ENCODE measurements at places on chromosomes 3 and 15.

GRCh38 chr15:37537802-37538201, 396.6 kb upstream of the TMCO5A start:
- DNase-seq = no peak

DNA sequence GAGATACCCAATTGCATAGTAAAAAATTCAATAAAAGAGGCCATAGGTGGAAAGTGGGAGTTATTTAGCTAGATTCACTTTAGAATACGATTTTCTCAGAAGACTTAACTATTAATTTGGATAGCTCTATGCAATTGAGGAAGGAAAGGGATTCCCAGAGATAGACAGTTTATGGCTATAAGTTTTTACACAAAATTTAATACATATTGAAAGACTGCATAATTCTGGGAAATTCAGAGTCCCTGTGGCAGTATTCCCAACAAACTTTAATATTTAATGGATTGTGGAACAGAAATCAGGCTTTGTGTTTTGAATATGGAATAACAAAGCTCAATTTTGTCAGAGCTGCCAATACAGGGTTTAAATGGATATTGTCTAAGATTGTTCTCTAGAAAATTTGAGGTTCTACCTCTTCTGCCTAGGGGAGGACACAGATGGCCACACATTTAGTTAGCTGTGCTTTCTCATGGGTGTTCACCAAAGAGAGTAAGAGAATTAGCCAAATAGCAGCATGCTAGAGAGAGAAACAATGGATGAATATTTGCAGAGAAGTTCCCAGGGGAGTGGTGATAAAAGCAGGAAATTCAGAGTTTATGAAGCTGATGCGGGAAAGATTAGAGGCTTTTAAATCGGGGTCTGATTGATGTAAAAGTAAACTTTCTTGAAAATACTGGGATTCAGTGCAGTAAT, 8.5 kb downstream of the ISL2 start:
- DNase-seq = no peak

DNA sequence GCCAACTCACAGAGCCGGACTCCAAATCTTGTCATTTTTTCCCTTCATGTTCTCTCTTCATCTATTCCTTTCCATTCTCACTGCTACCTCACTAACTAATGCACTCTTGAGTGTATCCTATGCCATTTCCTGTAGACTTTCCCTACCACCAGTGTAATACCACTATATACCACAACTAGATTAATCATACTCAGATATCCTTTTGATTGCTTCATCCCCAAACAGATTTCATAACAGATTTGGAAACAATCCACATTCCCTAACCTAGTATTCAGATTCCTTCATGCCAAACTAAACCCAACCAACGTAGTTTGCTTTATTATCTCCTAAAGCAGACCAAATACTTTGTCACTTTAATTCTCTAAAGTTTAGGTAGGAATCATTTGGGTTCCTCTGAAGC, 2.6 kb upstream of the PLOD2 start:
- DNase-seq = no peak

DNA sequence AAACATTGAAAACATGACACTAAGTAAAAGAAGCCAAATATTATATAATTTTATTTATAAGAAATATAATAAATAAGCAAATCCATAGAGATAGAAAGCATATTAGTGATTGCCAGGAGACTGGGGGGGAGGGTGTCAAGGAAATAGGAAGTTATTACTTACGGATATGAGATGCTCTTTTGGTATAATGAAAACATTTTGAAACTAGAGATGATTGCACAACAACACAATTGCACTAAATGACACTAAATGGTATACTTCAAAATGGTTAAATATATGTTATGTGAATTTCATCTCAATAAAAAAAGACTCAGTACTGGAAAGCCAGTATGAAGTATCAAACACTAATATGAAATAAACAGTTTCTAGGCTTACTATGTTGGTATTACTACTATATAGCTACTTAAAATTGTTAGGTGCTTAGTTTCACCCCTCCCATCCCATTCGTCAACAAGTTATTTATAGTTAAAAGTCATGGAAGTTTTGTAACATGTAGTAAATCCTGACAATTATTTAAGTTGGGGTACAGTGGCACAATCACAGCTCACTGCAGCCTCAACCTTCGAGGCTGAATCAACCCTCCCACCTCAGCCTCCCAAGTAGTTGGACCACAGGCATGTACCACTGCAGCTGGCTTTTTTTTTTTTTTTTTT, 43.7 kb downstream of the STAG1 start:
- no peak for DNase-seq

DNA sequence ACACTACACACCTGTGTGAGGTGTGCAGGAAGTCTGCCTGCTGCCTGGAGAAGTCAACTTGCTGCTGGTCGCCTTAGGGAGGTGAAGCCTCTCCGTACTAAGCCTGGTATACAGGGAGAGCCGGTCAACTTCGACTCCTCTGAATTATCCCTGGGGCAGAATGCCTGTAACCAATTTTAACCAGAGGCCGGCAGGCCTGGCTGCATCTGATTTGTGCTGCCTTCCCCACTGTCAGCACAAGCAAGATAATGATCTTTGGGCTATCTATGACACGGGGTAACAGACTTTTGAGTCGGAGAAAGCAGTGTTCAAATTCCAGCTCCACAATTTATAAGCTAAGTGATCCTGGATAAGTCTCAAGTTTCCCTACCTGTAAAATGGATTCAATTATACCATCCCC, 42.3 kb downstream of the MAGEF1 start:
- no peak for DNase-seq

DNA sequence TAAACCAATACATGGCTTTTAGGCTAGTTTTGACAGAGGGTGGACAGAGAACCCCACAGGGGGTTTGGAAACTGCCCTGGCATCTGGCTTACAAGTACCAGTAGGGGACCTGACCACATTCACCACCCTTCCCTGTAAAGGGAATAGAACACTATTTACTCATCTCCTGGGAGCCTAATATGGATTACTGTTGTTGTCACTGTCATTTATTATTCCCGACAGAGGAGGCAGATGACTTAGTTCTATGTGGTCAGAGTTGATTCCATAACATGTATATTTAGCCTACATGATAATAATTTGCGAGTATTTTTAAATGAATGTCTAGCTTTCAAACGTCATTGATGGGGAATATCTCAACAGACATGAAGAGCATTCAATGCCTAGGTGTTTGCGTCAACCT, 15.9 kb downstream of the ZBTB38 start:
- peak; percentile 64 for DNase-seq

DNA sequence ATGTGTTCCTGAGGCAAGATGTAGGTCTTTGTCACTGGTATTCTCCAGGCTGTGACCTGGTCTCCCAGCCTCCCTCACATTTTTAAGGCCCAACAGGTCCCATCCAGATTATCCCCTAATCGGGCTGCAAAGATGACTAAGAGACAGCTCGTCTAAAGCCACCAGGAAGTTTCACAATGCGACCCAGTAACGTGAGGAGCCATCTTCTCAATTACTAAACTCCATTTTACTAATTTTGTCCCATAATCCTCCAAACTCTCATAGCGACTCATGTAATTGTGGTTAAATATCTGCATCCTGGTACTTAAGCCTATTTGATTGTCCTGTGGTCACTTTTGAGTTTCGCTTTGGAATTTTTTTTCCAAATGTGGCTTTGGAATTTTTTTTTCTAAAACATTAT, 8.7 kb upstream of the PLA2G4F start:
- no peak for DNase-seq

- no peak for DNase-seq
These were observed 20.2 kb upstream of the KIF23 start for GRCh38 chr15:69393831-69394491.

DNA sequence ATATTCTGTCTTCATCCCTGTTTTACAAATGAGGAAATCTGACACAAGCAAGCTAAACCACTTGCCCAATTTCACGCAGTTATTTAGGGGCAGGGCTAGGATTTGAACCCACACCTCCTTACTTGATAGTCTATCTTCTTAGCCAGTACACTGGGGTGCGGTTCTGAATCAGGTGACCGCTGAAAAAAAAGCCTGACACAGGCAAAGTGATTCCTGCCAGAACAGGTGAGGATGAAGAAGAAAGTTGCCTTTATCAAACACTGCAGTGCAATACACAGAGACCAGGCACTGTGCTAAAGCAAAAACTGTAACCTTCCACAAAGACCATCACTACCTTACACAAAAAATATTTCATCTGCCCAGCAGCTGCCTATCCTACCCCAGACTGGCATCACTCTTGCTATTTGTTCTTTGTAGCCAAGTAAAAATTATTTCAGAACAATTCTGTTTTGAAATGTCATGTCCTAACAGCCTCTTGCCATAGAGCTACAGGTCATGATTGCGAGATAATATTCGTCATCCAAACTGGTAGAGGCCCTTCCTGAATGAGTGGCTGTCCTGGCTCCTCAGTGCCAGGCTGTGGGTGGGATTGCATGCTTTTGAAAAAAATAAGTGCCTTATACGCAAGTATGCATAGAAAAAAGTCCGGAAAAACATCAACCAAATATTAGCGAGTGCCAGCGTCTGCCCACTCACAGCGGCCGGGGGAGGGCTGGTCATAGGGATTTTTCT, 142.3 kb upstream of the TPM1 start:
- DNase-seq = no peak

DNA sequence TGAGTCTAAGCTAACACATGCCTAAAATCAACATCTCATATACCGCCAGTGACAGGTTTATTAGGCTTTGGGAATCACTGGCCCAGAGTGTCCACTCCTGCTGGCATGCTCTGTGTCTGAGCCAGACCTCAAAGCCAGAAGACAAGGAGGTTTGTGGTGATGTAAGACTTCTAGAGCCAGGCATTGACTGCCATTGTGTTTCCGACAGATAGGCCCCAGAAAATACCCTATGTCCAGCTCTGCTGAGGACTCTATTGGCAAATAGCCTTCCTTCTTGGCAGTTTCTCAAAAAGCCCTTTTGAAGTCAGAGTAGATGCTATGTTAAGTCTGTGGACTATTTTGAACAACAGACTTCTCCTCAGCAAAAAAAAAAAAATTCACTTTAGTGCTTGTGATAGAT, 181.9 kb upstream of the UBE2E1 start:
- DNase-seq = no peak

DNA sequence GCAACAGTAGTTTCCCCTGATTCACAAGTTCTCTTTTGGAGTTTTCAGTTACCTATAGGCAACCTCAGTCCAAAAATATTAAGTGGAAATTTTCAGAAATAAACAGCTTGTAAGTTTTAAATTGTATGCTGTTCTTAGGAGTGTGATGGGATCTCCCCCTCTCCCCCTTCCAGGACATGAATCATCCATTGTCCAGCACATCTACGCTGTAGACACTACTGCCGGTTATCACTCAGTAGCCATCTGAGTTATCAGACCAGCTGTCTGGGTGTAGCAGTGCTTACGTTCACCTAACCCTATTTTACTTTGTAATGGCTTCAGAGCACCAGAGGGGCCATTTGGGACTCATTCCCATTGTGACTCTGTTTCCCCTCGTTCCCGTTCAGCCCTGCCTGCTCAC, 96.7 kb upstream of the PLXNA1 start:
- DNase-seq = no peak

GRCh38 chr3:149977386-149977785, 6.7 kb upstream of the PFN2 start:
- no peak for DNase-seq

GRCh38 chr3:69719587-69720122, 19.6 kb upstream of the MITF start:
- no peak for DNase-seq

GRCh38 chr15:86505951-86506350, 426.3 kb downstream of the AGBL1 start:
- no peak for DNase-seq

- no peak for DNase-seq
These were observed 58.5 kb downstream of the RFTN1 start for GRCh38 chr3:16455001-16455400.

DNA sequence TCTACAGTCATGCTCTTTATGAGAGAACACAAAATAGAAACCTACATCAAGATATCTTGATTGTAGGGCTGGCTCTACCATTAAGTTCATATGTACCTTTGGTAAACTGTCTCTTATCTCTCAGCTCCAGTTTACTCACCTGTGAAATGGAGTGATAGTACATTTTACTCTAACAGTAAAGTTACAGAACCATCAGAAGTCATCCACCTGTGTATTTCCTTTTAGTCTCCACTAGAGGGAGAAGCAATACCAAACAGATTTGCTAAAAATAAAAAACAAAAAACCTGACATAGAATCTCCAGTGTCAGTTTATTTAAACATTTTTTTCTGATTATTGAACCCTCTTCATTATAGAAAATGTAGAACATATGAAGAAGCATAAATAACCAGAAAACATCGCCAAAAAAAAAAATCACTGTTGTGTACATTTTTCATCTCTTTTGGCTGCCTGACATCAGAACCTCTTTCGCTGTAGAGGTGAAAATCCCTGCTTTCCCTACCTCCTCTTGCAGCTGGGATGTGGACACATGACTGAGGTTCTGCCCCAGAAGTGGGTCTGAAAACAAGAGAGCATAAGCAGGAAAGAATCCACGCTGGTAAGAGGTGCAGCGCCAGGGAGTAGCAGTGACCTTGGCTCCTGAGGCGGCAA, 48.7 kb upstream of the WDR72 start:
- DNase-seq = peak; percentile 4

DNA sequence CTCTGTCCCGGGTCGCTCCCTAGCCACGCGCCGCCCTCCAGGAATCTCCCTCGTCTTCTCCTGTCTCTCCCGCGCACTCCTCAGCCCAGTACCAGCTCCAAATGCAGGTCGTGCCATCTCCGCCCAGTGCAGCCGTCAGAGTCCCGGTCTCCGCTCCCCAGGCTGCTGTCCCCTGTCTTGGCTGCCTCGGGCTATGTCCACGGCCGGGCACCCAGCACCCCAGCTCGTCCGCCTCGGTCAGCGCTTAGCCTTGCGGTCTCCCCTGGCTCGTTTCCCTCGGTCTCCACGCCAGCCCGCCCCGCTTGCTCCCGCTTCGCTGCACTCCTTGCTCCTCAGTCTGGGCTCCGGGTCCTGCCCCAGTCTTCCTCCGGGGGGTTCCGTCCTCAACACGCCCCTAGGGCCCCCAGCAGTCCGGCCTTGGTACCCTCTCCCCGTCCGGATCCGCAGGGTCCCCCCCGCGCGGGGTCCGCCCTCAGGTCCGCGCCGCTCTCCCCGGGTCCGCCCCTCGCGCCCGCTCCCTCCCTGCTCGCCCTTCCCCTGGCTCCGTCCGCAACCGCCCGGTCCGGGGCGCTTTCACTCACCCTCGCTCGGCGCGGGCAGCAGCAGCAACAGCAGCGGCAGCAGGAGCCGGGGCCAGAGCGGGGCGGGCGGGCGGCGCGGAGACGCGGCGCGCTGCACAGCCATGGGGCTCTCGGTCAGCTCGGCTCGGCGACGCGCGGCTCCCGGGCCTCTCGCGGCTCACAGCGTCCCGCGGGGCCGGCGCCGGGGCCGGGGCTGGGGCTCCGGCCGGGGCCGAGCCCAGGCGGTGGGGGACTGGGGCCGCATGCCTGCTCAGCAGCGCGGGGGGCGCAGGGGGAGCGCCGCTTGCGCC, 462 bp downstream of the IGDCC3 start:
- DNase-seq = no peak

- DNase-seq = no peak
These were observed 355.7 kb upstream of the TBL1XR1 start for GRCh38 chr3:177553012-177553411.

- DNase-seq = no peak
These were observed 85.6 kb upstream of the MEF2A start for GRCh38 chr15:99480016-99480810.

- DNase-seq = no peak
These were observed 351.6 kb downstream of the NSUN3 start for GRCh38 chr3:94414418-94414817.
